Fibroblast of skin of left biceps (primary cell): ENCODE measurements at places on chromosomes 13 and 19.

- no peak for DNase-seq
These were observed 71.1 kb upstream of the RGCC start for GRCh38 chr13:41386211-41386610.

GRCh38 chr13:45603338-45603737, 12.2 kb downstream of the ERICH6B start:
- no peak for DNase-seq

DNA sequence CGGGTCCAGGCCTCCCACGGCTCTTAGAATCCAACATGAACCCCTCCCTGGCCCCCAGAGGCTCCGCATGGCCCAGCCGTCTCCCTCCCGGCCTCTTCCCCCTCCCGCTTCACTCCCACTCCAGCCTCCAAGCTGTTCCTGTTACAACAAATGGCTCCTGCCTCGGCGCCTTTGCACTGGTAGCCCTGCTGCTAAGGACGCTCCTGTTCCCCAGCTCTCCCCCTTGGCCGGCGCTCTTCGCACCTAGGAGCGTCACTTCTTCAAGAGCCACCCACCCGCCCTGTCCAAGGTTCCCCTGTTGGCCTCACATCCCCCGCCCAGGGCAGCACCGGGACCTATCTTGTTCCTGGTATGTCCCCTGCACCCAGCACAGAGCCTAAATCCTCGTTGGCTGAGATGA, 9.4 kb downstream of the CCDC124 start:
- DNase-seq, result no peak

DNA sequence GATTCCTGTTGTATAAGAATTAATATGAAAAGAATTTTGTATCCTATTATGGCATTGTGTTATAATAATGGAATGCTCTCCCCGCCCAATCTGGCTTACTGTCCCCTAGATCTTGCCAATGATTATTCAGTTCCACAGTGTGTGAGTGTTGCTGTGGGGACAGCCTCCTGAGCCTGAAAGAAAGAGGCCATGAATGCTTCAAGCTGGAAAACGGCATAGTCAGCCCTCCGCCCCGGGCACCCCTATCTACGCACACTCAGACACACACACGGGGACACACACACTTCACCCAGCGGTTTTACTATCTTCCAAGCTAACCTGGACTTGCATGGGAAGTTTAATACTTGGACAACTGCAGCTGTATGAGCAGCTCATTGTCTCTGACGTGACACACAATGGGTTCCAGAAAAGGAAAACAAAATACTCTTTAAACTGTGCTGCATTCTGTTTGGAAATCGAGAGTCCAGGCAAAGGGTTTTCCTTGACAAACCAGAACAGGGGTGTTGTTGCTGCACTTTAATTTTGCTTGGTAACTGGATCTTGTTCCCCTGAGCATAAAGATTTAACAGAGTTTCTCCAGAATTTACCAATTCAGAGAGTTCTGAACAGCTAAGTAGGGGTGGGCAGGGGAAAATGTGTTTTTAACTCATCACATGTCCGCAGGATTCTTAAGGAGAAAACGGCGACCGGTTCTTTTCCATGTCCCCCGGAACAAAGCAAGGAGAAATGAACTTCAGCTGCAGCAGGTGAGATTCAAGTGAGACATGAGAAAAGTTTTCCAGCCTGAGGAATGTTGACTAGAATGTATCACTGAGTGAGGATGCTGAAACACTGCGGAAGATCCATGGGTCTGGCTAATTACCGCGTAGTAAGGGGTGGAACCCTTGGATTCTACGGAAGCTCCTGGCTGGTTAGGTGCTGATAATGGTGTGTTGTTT, 472.9 kb downstream of the FOXO1 start:
- no peak for DNase-seq

DNA sequence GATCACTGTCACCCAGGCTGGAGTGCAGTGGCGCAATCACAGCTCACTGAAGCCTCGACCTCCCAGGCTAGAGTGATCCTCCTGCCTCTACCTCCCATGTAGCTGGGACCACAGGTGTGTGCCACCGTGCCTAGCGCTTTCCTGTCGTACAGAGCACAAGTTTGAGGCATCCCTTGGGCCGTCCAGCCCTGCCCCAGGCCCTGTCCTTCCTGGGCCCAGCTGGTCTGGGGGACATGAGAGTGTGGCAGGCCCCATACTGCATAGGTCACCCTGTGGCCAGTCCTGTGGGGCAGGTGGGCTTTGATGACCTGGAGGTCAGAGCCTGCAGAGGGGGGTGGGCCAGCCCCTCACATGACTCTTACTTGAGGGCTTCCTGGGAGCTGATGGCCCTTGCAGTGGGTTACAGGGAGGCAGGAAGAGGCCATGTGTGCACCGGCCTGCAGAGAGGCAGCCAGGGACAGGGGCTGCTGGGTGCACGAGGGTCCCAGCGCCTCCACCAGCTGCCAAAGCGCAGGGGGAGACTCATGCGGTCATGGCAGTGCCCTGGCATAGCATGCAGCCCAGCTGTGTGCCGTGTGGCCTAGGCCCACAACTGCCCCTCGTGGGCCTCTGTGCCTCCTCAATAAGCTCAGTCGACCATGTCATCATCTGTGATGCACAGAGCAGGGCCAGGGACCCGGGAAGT, 61.4 kb downstream of the KDM4B start:
- no peak for DNase-seq
